Activated CD8-positive, alpha-beta T cell treated with anti-CD3 and anti-CD28 coated beads, Interleukin-2, amount 10 ng/mL, durations not matched to agents 7 days and 5 days (primary cell): ENCODE measurements at places on chromosomes 7 and 10. TPM values are rescaled to one million over a fixed set of nuclear protein-coding genes. Genes with fewer than 3 reads are reported as not detected.

Gene IL6
- not detected for total RNA-seq

DNA sequence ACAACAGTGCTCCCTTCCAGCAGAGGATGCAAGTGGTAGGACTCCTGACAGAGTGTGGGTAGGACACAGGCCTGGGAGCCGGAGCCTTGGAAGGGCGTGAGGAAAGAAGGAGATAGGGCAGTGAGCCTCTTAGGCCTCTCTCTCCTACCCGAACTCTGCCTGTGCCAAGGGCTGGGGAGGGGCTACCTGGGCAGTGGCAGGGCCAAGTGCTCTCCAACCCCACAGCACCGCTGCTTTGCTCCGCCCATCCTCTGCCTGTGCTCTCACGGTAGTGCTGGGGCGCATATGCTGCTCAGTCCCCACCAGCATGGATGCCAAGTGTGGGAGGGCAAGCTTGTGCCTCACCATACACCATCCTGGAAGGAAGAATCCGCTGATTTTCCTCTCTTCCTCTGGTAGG is 7.5 kb downstream of the FAM131B start:
- DNase-seq: no peak
- no peaks in the 10 kb centered on the region for H3K4me1 ChIP-seq
- H3K27ac ChIP-seq: peak overlapping the region; percentile 31
- no peaks in the 10 kb centered on the region for H3K36me3 ChIP-seq

DNA sequence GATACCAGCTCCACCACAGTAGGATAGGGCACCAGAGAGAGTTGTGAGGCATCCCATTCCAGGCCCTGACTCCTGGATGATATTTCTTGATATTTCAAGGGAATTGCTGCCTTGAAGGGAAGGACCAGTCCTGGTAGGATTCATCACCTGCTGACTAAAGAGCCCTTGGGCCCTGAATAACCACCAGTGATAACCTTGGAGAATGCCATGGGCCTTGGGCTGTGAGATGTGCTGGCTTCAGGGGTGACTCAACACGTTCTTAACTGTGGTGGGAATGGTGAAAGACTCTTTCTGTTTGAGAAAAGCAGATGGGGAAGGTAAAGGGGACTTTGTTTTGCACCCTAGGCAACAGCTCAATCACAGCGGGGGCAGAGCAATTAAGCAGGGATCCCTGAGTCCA is 21.4 kb upstream of the ASZ1 start:
- H3K27ac ChIP-seq: no peak overlapping the region
- no peak overlapping the region for H3K4me3 ChIP-seq
- no peaks in the 10 kb centered on the region for H3K4me1 ChIP-seq
- no peaks in the 10 kb centered on the region for H3K36me3 ChIP-seq
- no peak for DNase-seq

DNA sequence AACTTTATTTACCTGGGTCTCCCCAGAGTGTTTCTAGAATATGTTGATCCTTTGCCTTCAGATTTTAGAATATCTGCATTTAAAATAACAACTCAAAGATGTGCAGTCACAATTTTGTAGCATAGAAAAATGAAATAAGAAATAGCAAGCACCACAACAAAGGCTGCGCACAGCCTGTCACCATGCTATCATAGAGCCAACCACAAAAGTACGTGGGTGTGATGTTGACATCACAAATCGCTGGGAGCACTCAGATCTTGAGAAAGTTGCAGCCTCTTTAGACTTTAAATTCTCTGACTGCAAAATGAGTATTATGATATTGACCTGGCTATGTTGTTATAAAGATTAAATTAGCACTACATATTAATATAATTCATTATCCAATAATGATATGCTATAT is 177.9 kb downstream of the TNS3 start:
- DNase-seq: no peak
- H3K4me3 ChIP-seq: no peak overlapping the region
- H3K4me1 ChIP-seq: no peaks in the 10 kb centered on the region
- H3K27ac ChIP-seq: no peak overlapping the region
- no peaks in the 10 kb centered on the region for H3K27me3 ChIP-seq

- no peaks in the 10 kb centered on the region for H3K27me3 ChIP-seq
- H3K4me3 ChIP-seq: no peak overlapping the region
- no peak overlapping the region for H3K27ac ChIP-seq
- DNase-seq: peak; percentile 43
- peaks cover 2% of the 10 kb centered on the region for H3K4me1 ChIP-seq
- H3K36me3 ChIP-seq: peaks cover 13% of the 10 kb centered on the region
These were observed 15.5 kb downstream of the STX1A start for GRCh38 chr7:73703757-73704639.

DNA sequence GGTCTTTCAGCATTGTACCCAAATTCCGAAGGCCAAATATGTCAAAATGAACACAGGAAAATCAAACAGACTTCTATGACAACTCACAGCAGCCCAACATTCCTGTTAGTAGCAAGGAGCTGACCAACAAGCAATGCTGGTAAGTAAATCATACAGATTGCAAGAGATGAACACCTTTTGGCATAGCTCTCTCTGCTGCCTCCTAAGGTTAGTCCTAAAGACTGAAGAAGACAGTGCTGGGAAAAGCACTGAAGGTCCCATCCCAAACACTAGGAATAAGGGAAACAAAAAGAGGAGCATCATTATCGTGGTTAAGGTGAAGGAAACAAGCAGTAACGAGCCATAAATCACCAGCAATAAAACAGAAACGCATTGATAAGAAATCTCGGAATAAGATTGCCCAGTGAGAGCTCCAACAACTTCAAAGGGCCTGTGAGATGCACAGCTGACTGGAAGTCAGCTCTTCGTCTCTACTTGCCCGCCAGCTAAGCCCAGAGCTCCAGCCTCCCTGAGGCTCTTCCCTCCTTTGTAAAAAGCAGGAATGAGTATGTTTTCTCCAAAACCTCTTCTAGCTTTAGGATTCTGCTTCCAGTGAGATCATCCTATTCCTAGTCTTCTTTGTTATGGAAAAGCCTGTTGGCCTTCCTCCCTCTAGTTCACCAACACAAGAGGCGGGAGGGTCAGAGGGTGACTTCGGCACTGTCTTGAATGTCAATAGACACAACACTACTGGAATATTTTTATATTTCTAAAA is 15.3 kb downstream of the NUDT5 start:
- H3K36me3 ChIP-seq: peaks cover 66% of the 10 kb centered on the region
- DNase-seq: no peak
- no peaks in the 10 kb centered on the region for H3K27me3 ChIP-seq
- peak overlapping the region; percentile 96 for H3K27ac ChIP-seq
- peaks cover 39% of the 10 kb centered on the region for H3K4me1 ChIP-seq

GRCh38 chr7:121547544-121548092 is 151.5 kb upstream of the FAM3C start:
- no peak overlapping the region for H3K27ac ChIP-seq
- H3K36me3 ChIP-seq: peaks cover 15% of the 10 kb centered on the region
- peaks cover 30% of the 10 kb centered on the region for H3K4me1 ChIP-seq
- DNase-seq: peak; percentile 33
- no peak overlapping the region for H3K4me3 ChIP-seq
- H3K27me3 ChIP-seq: no peaks in the 10 kb centered on the region

DNA sequence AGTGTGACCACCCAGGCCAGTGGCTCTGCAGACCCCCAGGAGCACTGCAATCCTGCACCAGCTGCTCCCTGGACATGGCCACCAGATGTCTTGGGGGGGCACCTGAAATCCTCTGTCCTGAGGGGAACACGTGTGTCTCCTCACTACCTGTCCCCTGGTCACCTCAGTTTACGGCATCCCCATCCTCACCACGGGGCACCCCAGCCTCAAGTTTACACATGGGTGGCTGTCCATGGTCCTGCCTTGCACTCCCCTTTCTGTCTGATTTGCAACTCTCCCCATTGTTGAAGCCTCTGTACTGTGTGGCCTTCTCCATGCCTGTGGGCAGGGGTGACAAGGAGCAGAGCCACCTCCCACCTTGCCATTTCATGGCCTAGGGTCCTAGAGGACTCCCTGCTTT is 67.2 kb downstream of the RAMP3 start:
- H3K27ac ChIP-seq: no peak overlapping the region
- H3K36me3 ChIP-seq: no peaks in the 10 kb centered on the region
- no peak overlapping the region for H3K4me3 ChIP-seq
- peaks cover 22% of the 10 kb centered on the region for H3K27me3 ChIP-seq
- H3K4me1 ChIP-seq: no peaks in the 10 kb centered on the region

- no peaks in the 10 kb centered on the region for H3K36me3 ChIP-seq
- DNase-seq: no peak
- no peaks in the 10 kb centered on the region for H3K4me1 ChIP-seq
- H3K27me3 ChIP-seq: peaks cover 2% of the 10 kb centered on the region
- H3K27ac ChIP-seq: no peak overlapping the region
These were observed 185.7 kb downstream of the XPNPEP1 start for GRCh38 chr10:109737626-109738025.

Gene TAC1
- not detected for total RNA-seq

DNA sequence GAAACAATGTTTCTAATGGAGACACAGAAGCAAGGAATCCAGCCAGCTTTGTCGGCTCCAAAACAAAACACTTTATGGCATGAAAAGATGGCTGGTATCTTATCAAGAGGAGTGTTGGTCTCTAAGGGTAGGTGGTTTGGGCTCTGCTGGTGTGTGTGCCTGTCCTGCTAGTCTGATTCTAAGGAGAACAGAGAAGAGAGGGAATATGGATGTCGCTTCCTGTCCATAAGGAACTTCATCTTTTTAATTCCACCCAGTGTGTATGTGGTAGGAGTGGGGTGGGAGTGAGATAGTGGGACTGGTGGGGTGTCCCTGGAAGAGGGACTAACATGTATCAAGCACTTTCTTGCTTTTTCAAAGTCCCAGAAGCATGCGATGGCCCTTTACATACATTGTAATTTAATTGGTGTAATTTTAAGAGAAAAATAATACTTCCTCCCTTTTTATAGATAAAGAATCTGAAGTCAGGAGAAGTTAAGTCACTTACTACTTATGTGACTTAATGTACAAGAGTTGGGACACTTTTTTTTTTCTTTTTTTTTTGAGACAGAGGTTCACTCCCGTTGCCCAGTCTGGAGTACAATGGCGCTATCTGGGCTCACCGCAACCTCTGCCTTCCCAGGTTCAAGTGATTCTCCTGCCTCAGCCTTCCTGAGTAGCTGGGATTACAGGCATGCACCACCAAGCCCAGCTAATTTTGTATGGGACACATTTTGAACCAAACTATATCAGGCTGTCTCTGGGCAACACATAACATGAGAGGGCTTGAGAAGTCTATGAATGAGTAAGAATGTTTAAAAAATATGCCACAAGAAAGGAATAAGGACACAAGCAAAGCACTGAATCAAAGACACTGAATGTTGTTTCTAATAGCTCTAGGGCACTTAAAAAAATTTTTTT is 18.8 kb downstream of the NT5C3A start:
- H3K4me1 ChIP-seq: peaks cover 33% of the 10 kb centered on the region
- H3K4me3 ChIP-seq: no peak overlapping the region
- no peak for DNase-seq
- H3K27me3 ChIP-seq: no peaks in the 10 kb centered on the region
- H3K36me3 ChIP-seq: peaks cover 6% of the 10 kb centered on the region

Gene UNCX
- not detected for total RNA-seq

GRCh38 chr7:95560674-95561073 is 35.6 kb downstream of the PDK4 start:
- no peaks in the 10 kb centered on the region for H3K36me3 ChIP-seq
- H3K4me3 ChIP-seq: no peak overlapping the region
- no peaks in the 10 kb centered on the region for H3K4me1 ChIP-seq
- no peak for DNase-seq
- no peak overlapping the region for H3K27ac ChIP-seq
- H3K27me3 ChIP-seq: peaks cover 7% of the 10 kb centered on the region

DNA sequence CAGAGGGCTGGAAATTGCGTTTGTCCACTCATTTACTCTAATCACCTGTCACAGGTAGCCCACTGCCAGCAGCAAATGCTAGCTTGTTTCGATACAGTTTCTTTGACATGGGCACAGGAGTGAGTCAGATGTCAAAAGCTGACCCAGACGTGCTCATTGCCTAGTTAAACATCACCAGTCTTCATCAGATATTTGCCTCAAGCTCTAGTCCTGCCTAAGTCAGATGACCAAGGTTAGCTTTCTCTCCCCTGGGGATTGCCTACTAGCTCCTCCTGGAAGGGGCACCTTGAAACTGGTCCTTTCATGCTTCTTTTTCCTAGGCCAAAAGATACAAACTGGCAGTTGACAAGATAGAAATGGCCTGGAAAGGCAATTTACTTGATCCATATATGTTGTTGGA is 35.2 kb downstream of the GPAM start:
- no peaks in the 10 kb centered on the region for H3K4me1 ChIP-seq
- H3K27me3 ChIP-seq: no peaks in the 10 kb centered on the region
- no peak for DNase-seq
- peaks cover 4% of the 10 kb centered on the region for H3K36me3 ChIP-seq

- H3K4me1 ChIP-seq: peaks cover 9% of the 10 kb centered on the region
- peaks cover 8% of the 10 kb centered on the region for H3K27me3 ChIP-seq
- no peak overlapping the region for H3K27ac ChIP-seq
These were observed 22.4 kb downstream of the USP6NL start for GRCh38 chr10:11588873-11589574.

GRCh38 chr10:43644252-43644651 is 4.4 kb downstream of the ZNF32 start:
- no peaks in the 10 kb centered on the region for H3K27me3 ChIP-seq
- no peak for DNase-seq
- no peak overlapping the region for H3K27ac ChIP-seq
- peaks cover 21% of the 10 kb centered on the region for H3K4me1 ChIP-seq
- H3K4me3 ChIP-seq: no peak overlapping the region

GRCh38 chr10:43260117-43260761 is 6.6 kb downstream of the RASGEF1A start:
- H3K27ac ChIP-seq: no peak overlapping the region
- DNase-seq: no peak
- H3K27me3 ChIP-seq: peaks cover 12% of the 10 kb centered on the region

Gene CXCL12
- total RNA-seq: not detected

DNA sequence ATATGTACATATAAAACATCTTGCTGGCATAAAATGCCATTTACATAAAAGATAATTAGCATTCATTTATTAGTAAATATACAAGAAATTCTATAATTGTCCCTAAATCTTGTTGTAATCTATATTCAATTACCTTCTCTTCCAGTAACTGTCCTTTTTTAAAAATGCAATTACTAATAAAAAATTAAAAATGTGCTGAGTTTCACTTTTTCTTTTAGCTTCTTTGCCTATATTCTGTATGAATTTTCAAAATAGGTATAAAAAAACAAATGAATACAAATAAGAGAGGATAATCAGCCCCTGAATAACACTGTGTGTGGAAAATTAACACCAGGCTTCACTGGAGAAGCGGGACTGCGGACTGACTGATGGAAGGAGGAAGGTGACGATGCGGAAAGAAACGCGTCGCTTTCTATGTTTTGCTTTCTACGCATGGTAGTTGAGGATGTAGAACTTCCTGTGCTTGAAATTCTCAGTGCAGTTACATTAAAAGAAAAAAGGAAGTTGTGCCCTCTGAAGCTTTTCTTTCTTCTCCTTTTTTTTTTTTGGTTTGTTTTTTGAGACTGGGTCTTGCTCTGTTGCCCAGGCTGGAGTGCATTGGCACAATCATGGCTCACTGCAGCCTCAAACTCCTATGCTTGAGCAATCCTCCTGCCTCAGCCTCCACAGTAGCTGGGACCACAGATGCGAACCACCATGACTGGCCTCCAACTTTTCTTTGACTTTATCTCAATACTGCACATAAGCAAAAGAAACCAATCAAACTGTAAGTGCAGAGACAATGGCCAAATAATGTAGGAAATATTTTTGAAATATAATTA is 7.4 kb upstream of the ZMYND11 start:
- peak overlapping the region; percentile 92 for H3K27ac ChIP-seq
- peaks cover 4% of the 10 kb centered on the region for H3K36me3 ChIP-seq
- DNase-seq: peak; percentile 65
- peaks cover 4% of the 10 kb centered on the region for H3K27me3 ChIP-seq
